H1 (cell line): ENCODE measurements at places on chromosomes 7 and 10.

GRCh38 chr7:127959770-127960169 is 71.5 kb downstream of the LRRC4 start:
- no peaks in the 10 kb centered on the region for H3K4me1 ChIP-seq
- H3K27me3 ChIP-seq = no peaks in the 10 kb centered on the region
- no peak for DNase-seq
- no peak overlapping the region for H3K4me3 ChIP-seq
- no peak overlapping the region for H3K27ac ChIP-seq

GRCh38 chr10:125846894-125847293 is 23.5 kb downstream of the BCCIP start:
- no peaks in the 10 kb centered on the region for H3K4me1 ChIP-seq
- H3K27ac ChIP-seq = no peak overlapping the region
- H3K4me3 ChIP-seq = no peak overlapping the region
- H3K36me3 ChIP-seq = peaks cover 8% of the 10 kb centered on the region; the same call in 1 of the 2 replicates
- DNase-seq = no peak
- H3K27me3 ChIP-seq = no peaks in the 10 kb centered on the region

GRCh38 chr7:112635742-112636141 is 154.5 kb downstream of the TMEM168 start:
- H3K36me3 ChIP-seq = no peaks in the 10 kb centered on the region
- H3K4me3 ChIP-seq = no peak overlapping the region
- no peaks in the 10 kb centered on the region for H3K4me1 ChIP-seq
- no peak overlapping the region for H3K27ac ChIP-seq
- no peaks in the 10 kb centered on the region for H3K27me3 ChIP-seq

- no peak for DNase-seq
- H3K4me3 ChIP-seq = no peak overlapping the region
These were observed 16.8 kb upstream of the GDF10 start for GRCh38 chr10:47283101-47283630.

DNA sequence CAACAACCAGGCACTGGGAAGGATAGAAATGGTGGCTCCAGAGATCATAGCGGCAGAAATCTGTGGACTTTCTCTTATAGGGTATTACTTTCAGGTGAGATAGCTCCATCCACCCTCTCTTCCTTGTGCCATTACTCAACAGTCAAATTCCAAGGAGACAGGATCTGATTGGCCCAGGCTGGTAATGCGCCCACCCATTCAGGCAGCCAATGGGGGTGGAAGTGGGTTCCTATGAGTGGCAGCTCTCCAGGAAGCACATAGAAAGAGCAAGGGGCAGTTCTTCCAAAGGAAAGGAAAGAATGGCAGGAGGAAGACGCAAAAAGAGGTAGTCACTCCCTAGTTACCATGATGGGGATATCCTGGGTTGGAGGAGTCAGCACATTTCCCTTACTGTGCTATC is 94.4 kb downstream of the STRA8 start:
- no peak overlapping the region for H3K27ac ChIP-seq
- no peaks in the 10 kb centered on the region for H3K4me1 ChIP-seq
- H3K27me3 ChIP-seq = no peaks in the 10 kb centered on the region

DNA sequence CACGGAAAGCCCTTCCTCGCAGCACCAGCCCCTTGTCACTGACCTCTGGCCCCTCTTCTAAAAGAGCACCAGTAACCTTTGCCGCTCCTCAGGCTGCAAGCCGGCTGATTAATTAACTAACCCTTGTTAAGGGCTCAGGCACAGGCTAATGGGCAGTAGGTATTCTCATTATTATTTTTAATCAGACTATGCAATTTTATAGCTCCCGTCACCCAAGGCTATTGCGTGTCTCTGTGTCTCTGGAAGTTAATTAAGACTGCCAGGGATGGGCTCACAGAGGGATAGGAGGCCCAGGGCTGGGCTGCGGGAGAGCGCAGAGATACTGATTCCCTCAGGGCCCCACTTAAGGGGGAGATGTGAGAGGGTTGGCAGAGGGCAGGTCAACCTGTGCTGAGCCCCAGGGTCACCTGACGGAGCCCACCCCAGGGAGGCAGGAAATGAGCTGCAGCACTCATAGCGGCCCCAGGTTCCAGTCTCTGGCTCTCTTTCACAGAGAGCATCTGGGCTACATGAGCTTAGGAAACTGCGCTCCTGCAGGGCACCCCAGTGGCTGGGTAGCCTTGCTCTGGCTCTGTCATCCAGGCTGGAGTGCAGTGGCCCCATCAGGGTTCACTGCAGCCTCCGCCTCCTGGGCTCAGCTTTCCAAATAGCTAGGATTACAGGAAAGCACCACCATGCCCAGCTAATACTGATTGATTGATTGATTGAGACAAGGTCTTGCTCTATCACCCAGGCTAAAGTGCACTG is 92.2 kb upstream of the LRRC4 start:
- no peak overlapping the region for H3K27ac ChIP-seq
- no peaks in the 10 kb centered on the region for H3K36me3 ChIP-seq
- no peak overlapping the region for H3K4me3 ChIP-seq
- DNase-seq = no peak

- no peak for DNase-seq
- H3K27ac ChIP-seq = no peak overlapping the region
- no peaks in the 10 kb centered on the region for H3K4me1 ChIP-seq
- H3K36me3 ChIP-seq = no peaks in the 10 kb centered on the region
- no peaks in the 10 kb centered on the region for H3K27me3 ChIP-seq
These were observed 39.0 kb downstream of the HTR5A start for GRCh38 chr7:155109121-155109520.

GRCh38 chr10:48614481-48615390 is 9.9 kb upstream of the ARHGAP22 start:
- no peaks in the 10 kb centered on the region for H3K36me3 ChIP-seq
- no peak overlapping the region for H3K4me3 ChIP-seq
- no peaks in the 10 kb centered on the region for H3K27me3 ChIP-seq
- H3K27ac ChIP-seq = no peak overlapping the region

DNA sequence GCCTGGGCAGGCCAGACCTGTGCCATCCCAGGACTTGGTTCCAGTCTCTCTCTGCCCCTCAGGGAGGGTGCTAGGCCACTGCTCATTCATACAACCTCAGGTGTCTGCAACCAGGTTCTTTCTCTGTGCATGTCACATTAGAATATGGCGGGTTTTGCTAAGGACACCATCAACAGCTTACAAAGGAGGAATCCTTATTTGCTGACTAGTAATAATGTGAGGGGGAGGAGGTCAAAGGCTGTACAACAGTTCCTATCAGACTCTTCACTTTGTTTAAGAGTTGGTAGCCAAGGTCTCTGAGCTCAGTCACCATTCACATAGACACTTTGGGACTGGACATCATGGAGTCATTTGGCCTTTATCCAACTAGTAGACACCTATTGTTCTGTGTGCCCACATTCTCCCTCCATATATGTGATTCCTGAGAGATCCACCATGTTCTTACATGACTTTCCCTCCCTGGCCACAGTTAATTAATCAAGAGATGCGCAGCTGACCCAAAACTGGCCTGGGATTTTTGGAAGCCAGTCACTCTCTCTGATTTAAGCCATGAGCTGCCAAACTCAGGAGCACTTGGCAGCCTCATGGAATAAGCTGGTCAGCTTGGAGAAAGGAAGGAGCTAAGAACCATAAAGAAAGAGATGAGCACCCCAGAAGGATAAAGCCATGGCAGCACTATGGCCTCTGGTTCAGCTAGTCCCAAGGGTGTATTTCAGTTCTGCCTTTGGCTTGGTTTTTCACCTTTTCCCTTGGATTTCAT is 51.2 kb downstream of the DPCD start:
- H3K27ac ChIP-seq = no peak overlapping the region
- no peak overlapping the region for H3K4me3 ChIP-seq
- no peaks in the 10 kb centered on the region for H3K36me3 ChIP-seq

DNA sequence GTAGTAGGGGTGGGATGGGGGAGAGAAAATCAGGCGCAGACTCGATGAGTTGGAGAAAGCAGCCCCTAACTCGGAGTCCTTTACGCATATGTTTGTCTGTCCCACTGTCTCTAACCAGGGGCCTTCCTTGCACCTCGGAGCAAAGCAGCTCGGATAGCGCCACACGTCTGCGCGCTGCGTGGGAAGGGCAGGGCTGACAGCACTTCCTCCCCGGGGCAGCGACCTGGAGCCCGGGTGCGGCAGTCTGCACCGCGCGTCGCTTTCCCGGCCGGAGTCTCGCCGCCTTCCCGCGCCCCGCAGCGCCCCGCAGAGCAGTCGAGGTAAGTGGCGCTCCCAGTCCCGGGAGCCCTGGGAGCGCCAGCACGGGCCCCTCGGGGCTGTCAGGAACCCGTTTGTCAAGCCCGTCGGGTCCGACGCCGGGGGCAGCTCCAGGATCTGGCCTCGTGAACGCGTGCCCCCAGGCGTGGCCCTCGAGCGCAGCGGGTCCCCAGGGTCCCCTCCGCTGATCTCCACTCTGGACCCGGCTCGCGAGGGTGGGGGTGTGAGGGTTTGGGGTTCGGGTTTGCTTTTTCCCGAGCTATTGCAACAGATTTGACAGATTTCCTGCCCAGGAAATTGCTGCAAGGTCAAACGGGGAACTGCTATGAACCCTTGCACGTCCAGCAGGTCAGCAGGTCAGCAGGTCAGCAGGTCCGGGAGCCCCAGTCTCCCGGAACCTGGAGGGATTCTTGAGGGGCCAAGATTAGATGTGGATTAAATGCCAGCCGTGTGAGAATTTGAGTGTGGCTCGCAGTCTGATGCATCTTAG is 597 bp downstream of the APBB1IP start:
- H3K4me3 ChIP-seq = peak overlapping the region; percentile 53
- H3K36me3 ChIP-seq = no peaks in the 10 kb centered on the region
- peaks cover 13% of the 10 kb centered on the region for H3K27me3 ChIP-seq
- peak; percentile 63 for DNase-seq
